ENCODE measurements at places on chromosomes 12 and 14.

- DNase-seq = no peak
These were observed 30.0 kb upstream of the OR4E1 start for GRCh38 chr14:21703357-21704326.

- no peak for DNase-seq
These were observed 77.2 kb downstream of the ARL6IP4 start for GRCh38 chr12:123057513-123058265.

DNA sequence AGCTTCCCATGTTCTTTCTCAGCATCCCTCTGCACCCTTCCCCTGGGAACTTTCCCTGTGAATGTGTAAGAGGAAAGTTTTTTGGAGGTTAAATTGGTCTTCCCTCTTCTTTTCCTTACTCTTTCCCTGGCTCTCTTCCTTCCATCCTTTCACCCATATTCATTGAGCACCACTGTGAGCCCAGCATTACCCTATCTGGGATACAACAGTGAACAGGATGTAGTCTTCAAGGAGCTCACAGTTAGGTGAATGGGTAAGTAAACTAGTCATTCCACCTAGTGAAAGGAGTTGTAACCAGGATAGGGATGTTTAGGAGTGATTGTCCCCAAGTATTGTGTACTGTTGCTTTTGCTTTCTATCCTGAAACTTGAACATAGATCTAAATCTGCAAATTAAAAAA, 123.8 kb downstream of the MYRFL start:
- no peak for DNase-seq

DNA sequence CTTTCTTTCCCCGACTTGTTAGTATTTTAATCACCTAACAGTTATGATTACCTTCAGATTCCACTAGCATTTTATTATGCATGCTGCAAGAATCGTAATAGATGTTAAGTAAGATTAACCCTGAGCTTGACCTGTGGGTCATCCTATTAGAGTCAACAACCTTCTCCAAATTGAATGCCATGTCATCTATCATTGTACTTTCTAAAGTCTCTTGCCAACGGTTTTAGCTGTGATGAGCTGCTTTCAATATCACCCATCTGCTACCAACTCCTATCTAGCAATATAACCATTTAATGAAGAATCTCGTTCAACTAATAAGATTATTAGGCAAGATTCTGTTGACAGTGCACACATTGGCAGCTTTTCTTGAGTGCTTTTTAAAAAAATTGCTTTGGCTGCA, 33.7 kb downstream of the DACT1 start:
- DNase-seq = no peak

DNA sequence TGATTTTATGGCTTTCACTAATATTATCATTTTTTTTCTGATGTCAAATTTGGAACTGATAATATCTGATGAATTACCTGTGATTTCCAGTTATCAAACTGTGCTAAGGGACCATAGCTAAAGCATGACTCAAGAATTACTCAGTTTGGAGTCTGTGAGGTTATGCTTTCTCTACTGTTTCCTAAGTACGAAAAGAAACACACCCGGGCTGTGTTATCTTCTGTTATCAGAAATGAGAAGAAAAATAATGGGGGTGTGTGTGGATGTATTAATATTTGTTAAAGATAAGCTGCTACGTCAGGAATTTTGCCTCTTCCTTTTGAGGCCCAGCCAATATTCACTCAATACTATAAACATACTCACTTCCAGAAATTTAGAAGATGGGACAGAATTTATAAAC, 1401.9 kb upstream of the FLRT2 start:
- no peak for DNase-seq

- DNase-seq = no peak
These were observed 2.8 kb downstream of the EID3 start for GRCh38 chr12:104306376-104306775.
